Stimulated activated CD8-positive, alpha-beta memory T cell treated with anti-CD3 and anti-CD28 coated beads, Interleukin-7, amount 100 ng/mL, for 24 hours (primary cell): ENCODE measurements at places on chromosomes 5 and 9.

- DNase-seq: no peak
Measured at GRCh38 chr5:148615644-148616275, 38.6 kb downstream of the HTR4 start.

GRCh38 chr9:6538666-6539071 is 106.9 kb downstream of the GLDC start:
- no peak for DNase-seq

DNA sequence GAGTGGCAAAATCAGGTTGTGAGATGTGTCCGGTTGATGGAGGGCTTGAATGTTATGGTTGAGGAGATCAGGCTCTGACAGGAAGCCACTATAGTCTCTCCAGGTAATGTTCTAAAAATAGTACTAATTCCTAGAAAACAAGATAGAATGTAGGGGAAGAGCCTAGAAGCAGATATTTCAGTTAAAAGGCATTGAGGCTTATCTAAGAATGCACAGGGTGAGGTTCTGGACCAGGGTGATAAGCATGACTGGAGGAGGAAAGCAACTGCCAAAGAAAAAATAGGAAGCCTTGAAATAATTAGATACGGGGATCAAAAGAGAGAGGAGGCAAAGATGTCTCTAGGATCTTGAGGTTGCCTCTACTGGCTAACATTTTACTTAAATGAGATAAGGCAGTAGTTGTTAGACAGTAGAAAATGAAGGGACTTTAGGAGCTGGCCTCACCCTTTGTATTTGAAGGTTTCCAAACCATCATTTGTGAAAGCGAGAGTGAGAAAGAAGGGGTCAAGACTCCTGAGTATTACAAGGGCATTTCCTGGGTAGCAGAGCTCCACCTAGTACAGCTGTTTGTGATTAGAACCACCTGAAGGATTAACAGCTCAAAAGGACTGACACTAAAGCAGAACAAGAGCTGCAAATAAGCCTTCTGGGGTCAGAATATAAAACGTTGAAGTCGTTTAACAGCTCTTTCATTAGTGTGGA is 15.4 kb upstream of the ARL15 start:
- DNase-seq: no peak

DNA sequence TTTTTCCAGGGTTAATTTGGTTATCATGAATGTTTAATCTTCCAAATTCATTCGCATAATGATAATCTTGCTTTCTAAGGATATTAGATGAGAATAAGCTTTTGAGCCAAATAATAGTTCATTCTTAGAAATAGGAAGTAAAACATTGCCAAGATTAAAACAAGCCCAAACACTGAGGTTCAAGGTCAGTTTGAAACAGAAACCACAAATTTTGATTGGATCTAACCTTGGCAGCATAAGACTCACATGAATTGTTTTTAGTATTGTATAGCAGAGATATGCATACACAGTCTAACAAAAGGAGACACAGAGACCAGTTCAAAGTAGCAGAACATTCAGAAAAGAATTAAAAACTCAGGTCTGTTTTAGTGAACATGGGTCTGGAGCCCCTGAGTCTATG is 43.4 kb upstream of the VCAN start:
- no peak for DNase-seq

GRCh38 chr9:113533335-113534225 is 70.1 kb downstream of the RGS3 start:
- no peak for DNase-seq

GRCh38 chr9:124818431-124819281 is 34.6 kb upstream of the WDR38 start:
- no peak for DNase-seq

DNA sequence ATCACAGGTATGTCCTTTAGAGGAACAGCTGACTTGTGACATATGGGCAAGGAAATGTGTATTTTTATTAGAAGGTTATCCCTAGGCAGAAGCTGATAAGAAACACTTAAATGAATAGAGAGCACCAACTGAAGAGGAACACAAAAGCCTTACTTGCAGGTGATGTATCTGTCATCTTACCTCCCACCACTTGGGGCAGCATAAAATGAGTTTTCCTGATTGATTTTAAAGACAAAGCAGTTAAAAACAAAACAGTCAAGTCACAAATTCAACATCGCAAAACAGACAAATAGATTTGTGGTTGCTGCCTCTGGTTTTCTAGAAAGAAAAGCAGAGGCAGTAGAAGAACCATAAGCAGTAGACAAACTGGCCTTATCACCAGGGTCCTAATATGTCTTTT is 302.4 kb upstream of the ZNF462 start:
- DNase-seq: no peak

GRCh38 chr5:73469878-73470277 is 21.3 kb upstream of the FOXD1 start:
- no peak for DNase-seq

- DNase-seq: no peak
Measured at GRCh38 chr9:79610019-79610631, 38.4 kb downstream of the TLE4 start.

- DNase-seq: no peak
Measured at GRCh38 chr9:7245976-7246580, 488.3 kb downstream of the KDM4C start.

GRCh38 chr5:136225796-136226195 is 32.8 kb upstream of the SMIM32 start:
- no peak for DNase-seq

- DNase-seq: no peak
Measured at GRCh38 chr9:132030626-132031325, 48.9 kb downstream of the MED27 start.

GRCh38 chr9:37030611-37030939 is 3.5 kb downstream of the PAX5 start:
- DNase-seq: no peak

DNA sequence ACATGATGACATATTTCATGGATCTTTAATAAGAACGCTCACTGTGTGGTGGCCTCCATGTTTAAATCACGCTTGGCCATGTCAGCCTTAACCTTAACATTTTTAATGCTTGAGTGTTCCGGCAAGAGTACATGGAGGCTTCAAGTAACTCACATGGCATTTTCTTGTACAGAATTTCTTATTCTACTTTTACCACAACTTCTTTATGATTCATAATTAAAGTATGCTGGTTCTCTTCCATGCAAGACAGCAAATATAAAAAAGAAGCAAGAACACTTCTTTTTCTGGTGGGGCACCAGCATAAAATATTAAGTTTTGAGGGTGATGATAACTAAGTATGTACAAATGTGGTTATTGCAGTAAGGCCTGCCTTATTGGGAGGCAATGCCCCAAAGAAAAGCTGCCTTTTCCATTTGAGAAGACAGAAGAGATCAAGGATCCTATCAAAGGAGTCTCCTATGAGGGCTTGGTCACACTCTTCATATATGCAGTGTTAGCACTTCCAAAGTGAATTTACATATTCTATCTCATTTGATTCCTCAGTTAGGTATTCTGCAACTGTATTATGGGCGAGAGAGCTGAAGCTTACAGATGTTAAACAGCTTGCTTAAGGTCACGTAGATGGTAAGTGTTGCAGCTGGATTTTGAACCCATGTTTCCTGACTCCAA is 382.7 kb upstream of the MEF2C start:
- DNase-seq: no peak

GRCh38 chr9:6739218-6739617 is 18.6 kb upstream of the KDM4C start:
- DNase-seq: no peak

DNA sequence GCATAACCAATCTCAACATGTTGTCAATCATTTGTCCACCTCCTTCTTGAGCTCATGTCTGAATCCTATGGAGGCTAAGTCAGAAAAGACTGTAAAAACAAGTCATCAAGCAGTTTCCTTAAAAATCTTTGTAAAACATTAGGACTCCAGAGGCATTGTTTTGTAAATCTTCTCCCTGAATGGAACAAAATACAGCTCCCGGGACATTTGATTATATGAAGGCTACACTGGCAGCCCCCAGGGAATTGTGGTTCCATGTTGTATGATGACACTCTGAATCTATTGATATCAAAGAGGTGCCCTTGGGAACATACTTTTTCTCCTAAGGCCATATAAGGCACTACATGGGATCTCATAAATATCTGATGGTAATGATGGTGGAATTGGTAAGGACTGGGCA is 83.2 kb upstream of the NUDT12 start:
- no peak for DNase-seq

- no peak for DNase-seq
Measured at GRCh38 chr9:126495411-126496180, 118.1 kb upstream of the LMX1B start.

DNA sequence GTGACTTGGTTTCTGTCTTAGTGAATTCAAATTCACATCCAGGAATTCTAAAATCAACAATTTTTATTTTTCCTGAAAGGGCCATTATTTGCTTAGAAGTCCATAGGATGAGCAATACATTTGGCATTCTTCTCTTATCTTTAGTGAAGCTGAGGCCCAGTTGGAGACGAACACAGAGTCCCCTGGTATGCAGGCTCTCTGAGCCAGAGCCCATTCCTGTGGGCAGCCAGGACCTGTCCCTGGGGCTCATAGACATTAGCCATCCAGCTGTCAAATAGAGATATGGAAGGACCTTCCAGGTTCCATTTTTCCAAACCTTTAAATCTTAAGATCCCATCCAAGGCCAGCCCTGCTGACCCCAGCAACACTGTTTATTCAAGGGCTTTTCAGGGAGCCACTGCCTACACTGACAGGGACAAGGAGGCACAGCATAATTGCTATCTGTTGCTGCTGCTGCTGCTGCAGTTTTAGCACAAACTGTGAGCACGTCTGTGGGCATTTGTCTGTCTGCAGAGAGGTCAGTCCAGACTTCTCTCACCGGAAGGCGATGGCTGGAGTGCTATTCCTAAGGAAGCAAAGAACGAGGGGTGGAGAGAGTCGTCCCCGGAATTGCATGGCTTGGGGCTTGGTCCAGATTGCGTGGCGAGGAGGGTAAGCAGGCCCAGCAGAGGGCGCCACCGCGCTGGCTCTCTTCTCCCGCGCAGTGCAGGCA is 639.0 kb downstream of the CCDC171 start:
- peak; percentile 37 for DNase-seq

- DNase-seq: peak; percentile 74
Measured at GRCh38 chr9:134135343-134136117, at the start of gene WDR5. TSS of gene WDR5 (plus strand) at chr9:134136082. CDS start at chr9:134139878, 3,796 bp downstream.
